Occipital lobe (tissue), 3 donors: ENCODE measurements at places on chromosomes 5 and 9. TPM values are rescaled to one million over a fixed set of nuclear protein-coding genes. Genes with fewer than 3 reads are reported as not detected.

- no peak for DNase-seq
Observed at GRCh38 chr5:116646611-116647289, 72.1 kb upstream of the SEMA6A start.

GRCh38 chr5:112869948-112870347, 8.9 kb downstream of the SRP19 start:
- DNase-seq, result no peak

GRCh38 chr5:179795863-179796833, 2.4 kb downstream of the LTC4S start:
- DNase-seq, result peak; percentile 81

The CRHBP gene
- total RNA-seq, result 2.3 TPM

The SPATA31E1 gene
- total RNA-seq, result not detected

DNA sequence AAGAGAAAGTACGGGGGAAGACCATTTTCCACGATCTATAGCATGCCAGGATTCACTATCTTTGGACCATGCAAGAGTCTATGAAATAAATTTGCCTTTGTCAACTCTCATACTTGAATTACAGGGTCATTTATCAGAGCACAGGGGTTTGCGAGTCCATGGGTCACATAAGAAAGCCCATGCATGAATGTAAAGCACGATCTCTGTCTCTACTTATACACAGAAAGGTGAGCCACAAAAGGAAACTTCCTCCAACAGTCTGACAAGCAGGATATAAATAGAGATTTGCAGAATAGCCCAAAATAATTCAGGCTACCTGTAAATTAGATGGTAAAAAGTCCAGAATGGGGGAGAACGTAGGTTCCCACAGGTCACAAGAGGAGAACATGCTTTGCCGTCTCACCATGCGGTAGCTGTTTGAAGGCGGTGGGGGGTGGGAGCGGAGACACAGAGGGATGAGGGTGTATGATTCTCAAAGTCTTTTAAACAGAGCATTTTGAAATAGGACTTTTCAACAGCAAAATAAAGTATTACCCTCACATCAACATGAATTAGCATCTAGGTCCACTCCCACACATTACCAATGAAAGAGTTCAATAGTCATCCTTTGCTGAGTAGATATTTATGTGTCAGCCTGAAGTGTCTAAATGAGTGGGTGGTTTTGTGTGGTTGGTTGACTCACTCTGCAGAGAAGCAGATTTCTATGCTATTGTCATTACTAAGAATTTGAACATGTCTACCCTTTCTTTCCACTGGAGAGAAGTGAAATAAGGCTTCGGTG, 279.7 kb downstream of the EBF1 start:
- DNase-seq, result no peak

DNA sequence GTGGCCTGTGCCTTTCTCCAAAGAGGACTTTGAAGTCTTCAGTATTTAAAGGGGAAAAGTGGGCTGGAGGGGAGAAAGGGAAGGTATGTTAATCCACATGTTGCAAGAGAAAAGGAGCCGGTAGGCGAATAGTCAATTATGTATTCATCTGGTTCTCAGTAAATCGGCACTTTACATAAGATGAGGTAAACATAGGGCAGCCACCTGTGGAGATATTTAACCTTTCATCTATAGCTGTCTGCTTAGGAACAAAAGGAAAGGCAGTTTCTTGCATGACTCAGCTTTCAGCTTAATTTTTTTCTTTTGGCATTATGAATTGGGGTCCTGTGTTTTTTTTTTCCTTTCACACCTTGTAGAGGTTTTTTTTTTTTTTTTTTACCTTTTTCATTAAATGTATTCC, 42.2 kb downstream of the FGD3 start:
- no peak for DNase-seq

GRCh38 chr9:16342246-16343020, 528.0 kb downstream of the BNC2 start:
- no peak for DNase-seq

GRCh38 chr5:144315026-144315425, 144.4 kb downstream of the KCTD16 start:
- no peak for DNase-seq

- no peak for DNase-seq
Observed at GRCh38 chr9:89550346-89550927, 52.5 kb upstream of the SEMA4D start.

DNA sequence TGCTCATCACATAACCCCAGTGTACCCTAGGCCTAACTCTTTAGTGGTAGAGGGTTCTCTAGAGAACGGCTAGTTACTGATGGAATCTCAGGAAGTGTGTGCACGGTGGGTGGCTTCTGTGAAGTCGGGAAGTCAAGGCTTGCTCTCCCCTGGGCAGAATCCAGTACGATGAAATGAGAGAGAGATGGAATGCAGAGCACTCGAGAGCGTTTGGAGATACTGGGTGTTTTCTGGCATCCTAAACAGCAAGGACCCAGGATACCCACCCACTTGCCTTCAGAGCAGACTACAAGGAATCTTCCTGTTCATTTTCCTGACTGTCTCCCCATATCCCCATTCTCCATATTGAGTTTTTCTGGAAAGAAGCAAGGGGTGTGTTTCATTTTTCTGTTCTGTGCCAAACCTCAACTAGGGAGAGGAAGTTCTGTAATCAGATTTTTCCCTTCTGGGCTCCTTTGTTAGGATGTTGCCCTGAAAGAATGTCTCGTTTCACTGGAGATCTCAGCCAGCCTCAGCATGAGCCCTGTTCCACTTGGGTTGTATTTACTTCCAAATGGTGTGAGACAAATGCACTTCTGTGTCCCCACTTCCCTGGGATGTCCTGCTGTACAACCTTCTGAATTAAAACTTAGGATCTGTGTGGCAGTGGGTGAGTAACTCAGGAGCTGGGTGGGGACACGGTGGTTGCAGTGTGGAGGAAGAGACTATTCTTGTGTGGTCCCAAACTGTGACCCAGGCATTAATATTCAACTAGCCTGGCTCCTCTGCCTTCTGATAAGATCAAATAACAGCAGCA, 108.9 kb upstream of the SPRY4 start:
- DNase-seq, result no peak

The ADCY2 gene
- total RNA-seq, result 13.4 TPM

The HRH2 gene
- total RNA-seq, result 6.9 TPM

GRCh38 chr5:135810188-135810943, 24.1 kb upstream of the SLC25A48 start:
- no peak for DNase-seq

- no peak for DNase-seq
Observed at GRCh38 chr5:14228219-14228618, 85.1 kb downstream of the TRIO start.

The EIF4EBP3 gene
- total RNA-seq, result not detected

The SARDH gene
- total RNA-seq, result 2.5 TPM

GRCh38 chr5:38463634-38464521, 92.6 kb downstream of the LIFR start:
- no peak for DNase-seq

DNA sequence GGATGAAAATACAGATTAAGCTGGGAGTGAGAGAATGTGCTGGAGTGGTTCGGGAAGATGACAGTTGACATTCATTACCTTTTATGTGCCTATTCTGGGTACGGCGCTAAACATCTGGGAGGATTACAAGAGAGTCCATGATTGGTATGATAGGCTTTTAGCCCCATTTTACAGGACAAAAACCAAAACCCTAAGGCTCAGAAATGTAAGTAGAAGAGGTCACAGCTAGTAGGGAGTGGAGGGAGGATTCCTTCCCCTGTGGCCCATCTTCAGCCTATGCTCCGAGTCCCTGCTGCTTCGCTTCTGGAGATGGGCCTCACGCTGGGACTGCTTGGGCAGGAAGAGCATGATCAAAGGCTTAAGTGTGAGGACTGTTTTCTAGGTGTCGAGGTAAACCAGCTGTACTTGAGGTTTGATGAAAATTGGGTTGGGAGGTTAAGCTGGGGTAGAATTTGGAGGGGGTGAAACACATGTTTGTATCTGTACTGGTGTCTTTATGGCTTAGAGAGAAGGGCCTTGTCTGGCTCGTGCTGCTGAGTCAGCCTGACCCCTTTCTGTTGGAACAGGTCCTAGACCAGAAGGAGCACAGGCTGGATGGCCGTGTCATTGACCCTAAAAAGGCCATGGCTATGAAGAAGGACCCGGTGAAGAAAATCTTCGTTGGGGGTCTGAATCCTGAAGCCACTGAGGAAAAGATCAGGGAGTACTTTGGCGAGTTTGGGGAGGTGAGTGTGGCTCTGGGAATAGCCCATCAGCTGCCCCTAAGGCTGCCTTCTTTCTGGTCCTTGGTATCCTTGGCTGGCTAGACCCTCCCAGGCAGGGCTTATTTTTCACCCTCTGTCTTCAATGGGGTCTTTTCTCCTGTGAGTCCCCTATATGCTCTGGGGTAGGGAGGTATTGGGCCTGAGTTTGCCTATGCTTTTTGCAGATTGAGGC, 2.1 kb downstream of the HNRNPAB start:
- no peak for DNase-seq

- DNase-seq, result no peak
Observed at GRCh38 chr9:135805422-135806022, 101.8 kb downstream of the CAMSAP1 start.

The SLC25A2 gene
- not detected for total RNA-seq
